ENCODE measurements at places on chromosomes 1 and 21. TPM values are rescaled to one million over a fixed set of nuclear protein-coding genes. Genes with fewer than 3 reads are reported as not detected.

The TP73 gene
- not detected for total RNA-seq

The LRRC7 gene
- 0.37 TPM for total RNA-seq

The ANGPTL3 gene
- not detected for total RNA-seq

The TCHH gene
- 0.17 TPM for total RNA-seq

The PLA2G2F gene
- not detected for total RNA-seq

The COX20 gene
- 33.0 TPM for total RNA-seq

The DESI2 gene
- total RNA-seq: 57.5 TPM

The NID1 gene
- total RNA-seq: 425 TPM

The LAPTM5 gene
- total RNA-seq: 39.9 TPM

The THBS3 gene
- 15.9 TPM for total RNA-seq

The GPR61 gene
- total RNA-seq: not detected

The IL22RA1 gene
- total RNA-seq: not detected

The RHD gene
- 0.34 TPM for total RNA-seq

The KANK4 gene
- not detected for total RNA-seq

The TAS1R1 gene
- total RNA-seq: under 0.01 TPM

The LDLRAD1 gene
- not detected for total RNA-seq

The TNFSF4 gene
- 2.7 TPM for total RNA-seq

The STIL gene
- 18.1 TPM for total RNA-seq

The WDR64 gene
- total RNA-seq: 0.17 TPM

The CD84 gene
- total RNA-seq: not detected

The PDC gene
- not detected for total RNA-seq

The BARHL2 gene
- not detected for total RNA-seq

The GBP4 gene
- total RNA-seq: 13.9 TPM

The RPE65 gene
- not detected for total RNA-seq

The TMEM51 gene
- total RNA-seq: 10.2 TPM

The KRTAP7-1 gene
- not detected for total RNA-seq

The CENPL gene
- 13.4 TPM for total RNA-seq

The RNF186 gene
- not detected for total RNA-seq

The CYP4A22 gene
- not detected for total RNA-seq

The IL6R gene
- 25.2 TPM for total RNA-seq

The SPATA46 gene
- not detected for total RNA-seq

The DAB1 gene
- total RNA-seq: not detected

The CIART gene
- total RNA-seq: 0.33 TPM

The TEKT2 gene
- total RNA-seq: 0.14 TPM

The RNF220 gene
- total RNA-seq: 90.4 TPM

The PCBP3 gene
- not detected for total RNA-seq

The FAM3B gene
- total RNA-seq: not detected

The C4BPA gene
- under 0.01 TPM for total RNA-seq

The PRR9 gene
- not detected for total RNA-seq

The VAV3 gene
- 63.2 TPM for total RNA-seq
